Foreskin melanocyte (primary cell): ENCODE measurements at places on chromosomes 7 and 10.

DNA sequence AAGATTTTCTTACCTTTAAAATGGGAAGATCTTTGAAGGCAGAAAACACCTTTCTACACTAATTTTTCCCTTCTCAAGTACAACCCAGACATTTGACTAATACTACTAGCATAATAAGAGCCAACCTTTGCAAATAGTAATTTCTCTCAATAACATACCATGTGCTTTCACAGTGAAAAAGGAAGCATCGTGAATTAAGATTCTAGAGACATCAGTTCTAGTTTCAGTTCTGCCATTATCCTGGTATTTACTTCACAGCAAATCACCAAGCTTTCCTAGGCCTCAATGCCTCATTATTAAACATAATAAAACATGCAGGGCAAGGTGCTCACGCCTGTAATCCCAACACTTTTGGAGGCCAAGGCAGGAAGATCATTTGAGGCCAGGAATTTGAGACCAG, 24.9 kb downstream of the GSAP start:
- DNase-seq = no peak

GRCh38 chr7:151999424-152000090, 25.9 kb upstream of the GALNT11 start:
- no peak for DNase-seq

GRCh38 chr10:85544956-85545355, 821.6 kb downstream of the GRID1 start:
- DNase-seq = no peak

GRCh38 chr10:6269953-6270867, 67.5 kb downstream of the PFKFB3 start:
- DNase-seq = no peak

GRCh38 chr10:100829933-100830727, 82.6 kb upstream of the SLF2 start:
- no peak for DNase-seq

DNA sequence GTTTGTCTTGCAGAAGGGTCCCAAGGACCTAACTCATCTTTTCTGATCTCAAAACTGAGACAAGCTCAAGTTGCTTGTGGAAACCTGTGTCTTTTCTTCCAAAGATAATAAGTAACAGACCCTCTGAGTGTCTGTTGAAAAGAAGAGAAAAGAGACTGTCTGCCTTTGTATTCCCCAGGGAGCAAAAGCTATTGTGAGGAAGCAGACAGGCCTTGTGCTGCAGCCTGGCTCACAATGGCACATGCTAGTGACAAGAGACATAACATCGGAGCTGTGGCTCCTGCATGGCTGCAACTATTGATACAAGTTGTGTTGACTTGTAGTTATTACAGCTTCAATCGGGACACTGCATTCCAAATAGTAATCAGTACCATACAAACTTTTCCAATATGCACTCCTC, 202.9 kb downstream of the DKK1 start:
- no peak for DNase-seq

DNA sequence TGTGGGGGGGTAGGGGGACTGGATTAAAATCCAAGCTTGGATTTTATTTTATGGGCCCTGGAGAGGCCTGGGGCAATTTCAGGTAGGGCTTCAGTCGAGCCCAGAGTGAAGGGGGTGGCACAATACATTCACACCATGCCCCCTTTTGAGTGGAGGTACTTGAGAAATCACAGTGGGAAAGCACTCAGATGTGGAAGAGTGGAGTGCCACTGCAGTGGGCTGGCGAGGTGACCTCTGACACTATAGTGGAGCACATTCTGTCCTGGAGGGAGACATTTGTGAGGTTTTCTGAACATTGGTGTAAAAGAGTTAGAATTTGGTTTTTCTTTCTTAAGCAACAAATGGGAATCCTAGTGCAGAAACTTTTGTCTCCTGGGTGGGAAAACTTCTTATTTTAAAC, 143.2 kb downstream of the WNT2 start:
- DNase-seq = no peak

GRCh38 chr10:96873756-96874467, 41.8 kb downstream of the LCOR start:
- DNase-seq = peak; percentile 83

DNA sequence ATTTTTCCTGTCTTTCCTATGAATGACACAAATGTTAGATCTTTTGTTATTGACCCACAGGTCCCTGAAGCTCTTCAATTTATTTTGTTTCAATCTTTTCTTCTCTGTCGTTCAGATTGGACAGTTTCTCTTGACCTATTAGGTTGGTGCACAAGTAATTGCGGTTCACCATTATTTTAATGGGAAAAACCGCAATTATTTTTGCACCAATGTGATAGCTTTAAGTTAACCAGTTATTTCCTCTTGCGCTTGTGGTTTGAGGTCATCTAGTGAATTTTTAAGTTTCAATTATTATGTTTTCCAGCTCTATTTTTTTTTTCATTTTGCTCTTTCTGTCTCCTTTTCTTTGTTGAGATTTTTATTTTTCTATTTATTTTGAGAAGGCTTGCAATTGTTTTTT, 399.2 kb downstream of the INHBA start:
- no peak for DNase-seq

DNA sequence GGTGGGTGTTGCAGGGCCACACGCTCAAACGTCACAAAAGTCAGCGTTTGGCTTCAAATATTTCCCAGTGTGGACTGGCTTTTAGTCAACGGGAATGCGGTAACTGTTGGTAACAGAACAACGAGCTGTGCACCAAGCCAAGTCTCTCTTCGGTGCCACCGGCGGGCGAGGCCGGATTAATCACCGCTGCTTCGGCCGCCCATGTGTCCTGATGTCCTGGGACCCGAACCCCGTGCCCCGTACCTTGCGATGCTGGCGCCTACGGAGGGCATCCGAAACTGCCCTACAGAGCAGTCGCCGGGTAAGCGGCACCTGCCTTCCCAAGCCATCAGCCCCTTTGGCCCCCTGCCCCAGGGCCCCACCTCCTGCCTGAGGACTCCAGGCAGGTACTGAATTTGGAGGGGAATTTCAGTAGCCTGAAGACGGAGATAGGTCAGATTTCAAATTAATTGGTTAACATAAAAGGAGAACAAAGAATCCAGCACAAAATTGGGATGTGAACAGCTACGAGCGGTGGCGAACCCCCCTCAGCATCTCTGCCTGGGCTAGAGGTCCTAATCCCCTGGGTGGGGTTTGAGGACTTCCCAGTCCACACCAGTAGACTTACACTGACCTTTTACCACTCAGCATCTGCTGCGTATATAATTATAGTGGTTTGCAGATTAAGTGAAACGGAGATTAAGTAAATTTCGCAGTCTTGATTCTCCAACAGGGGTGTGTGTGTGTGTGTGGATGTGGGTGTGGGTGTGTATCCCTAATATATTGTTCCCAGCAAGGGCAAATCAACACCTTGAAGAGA, at the start of gene LRRC72:
Gene LRRC72 (plus strand): TSS at position 84 of the 799 bp plus-strand sequence. CDS start 128 bp downstream, at position 212.
- no peak for DNase-seq

- DNase-seq = no peak
Measured at GRCh38 chr7:157793087-157793353, 456.2 kb downstream of the DNAJB6 start.

- DNase-seq = no peak
Measured at GRCh38 chr7:44368885-44369284, 43.5 kb upstream of the CAMK2B start.

GRCh38 chr10:50447691-50448090, 176.1 kb downstream of the SGMS1 start:
- peak; percentile 53 for DNase-seq

DNA sequence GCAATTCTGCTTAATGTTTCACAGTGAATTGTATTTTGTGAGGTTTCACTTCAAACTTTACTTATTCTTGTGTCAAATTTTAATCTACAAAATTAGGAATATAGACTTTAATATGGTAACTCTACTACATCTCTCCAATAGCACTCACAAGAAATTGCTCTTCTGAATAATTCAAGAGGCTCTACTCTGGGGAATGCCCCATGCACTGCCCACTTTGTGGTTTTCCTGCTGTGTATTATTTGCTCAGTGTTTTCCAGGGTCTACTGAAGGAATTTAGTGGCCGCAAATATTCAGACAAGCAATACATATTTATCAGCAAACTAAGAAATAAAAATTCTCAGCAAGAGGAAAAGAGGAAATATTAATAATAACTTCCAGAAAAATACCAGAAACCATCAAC, 611.4 kb downstream of the TNS3 start:
- no peak for DNase-seq

DNA sequence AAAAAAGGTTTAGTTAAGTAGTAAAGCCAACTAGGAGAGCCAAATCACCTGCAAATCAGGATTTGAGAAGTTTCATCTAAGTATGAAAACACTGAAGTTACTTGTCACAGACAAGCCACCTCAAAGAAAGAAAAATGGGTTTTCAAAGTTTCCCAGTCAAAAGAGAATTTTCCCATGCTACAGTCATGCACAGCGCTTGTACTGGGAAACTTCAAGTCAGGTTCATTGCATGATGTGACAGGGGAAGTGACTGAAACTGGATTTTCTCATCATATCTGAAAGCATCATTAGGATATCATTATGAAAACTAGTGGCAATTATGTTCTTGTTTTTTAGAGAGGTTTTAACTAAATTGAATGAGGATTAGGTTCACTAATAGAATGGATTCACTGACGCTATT, 167.0 kb downstream of the SGMS1 start:
- DNase-seq = no peak

- DNase-seq = no peak
Measured at GRCh38 chr10:100566561-100566960, 30.8 kb downstream of the HIF1AN start.

DNA sequence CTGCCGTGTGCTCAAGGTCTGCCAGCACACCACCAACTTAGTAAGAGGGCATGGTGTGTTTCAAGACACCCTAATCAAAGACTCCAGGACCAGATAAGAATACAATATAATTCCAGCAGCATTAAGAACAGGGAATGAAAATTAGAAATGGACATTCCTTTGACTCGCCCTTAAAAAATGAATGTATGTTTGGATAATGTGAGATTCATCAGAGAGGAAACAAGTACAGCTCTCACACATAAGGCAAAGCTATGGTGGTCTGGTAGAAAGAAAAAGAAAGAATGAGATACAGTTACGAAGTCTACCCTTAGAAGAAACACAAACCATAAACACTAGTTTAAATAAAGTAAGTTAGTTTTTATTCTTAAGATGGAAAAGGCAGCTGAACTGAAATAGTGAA, 174.8 kb upstream of the ANK3 start:
- DNase-seq = no peak

GRCh38 chr10:35225204-35225603, 98.6 kb downstream of the CREM start:
- DNase-seq = no peak

DNA sequence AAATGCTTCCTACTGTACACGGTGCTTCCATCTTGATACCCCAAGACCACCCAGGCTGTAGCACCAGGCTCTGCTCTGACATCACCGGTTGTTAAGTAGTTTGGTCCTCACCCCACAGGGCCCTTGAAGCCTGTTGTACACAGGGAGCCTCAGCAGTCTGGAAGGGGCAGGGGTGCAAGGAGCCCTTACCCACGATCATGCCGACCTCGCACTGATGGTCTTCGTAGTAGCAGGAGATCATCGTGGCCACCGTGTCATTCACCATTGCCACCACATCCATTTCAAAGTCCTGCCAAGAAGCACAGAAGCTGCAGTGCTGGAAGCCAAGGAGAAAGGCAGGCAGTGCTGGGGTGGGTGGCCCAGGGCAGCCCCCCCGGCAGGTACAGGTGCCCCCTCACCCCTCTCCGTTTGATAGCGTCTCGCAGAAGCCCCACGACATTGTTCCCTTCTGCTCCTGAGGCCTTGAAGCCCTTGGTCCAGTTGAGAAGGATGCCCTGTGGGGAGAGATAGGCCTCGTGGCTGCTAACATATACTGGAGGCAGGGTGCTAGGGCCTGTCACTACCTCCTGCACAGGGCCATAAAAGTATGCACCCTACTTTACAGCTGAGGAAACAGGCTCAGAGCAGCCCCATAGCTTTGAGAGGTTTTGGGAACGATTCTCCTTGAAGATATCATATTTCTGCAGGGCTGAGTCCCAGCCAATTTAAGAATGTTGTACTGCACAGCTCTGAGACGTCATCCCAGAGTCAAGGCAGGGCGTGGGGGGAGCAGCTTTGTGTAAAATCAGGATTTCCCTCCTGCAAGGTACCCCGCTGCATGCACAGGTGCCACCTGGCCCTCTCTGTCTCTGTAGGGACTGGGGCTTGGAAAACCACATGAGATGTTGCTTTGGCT, 8.7 kb upstream of the MYL7 start:
- no peak for DNase-seq

GRCh38 chr7:75762350-75762917, 9.6 kb downstream of the CCL26 start:
- peak; percentile 50 for DNase-seq

DNA sequence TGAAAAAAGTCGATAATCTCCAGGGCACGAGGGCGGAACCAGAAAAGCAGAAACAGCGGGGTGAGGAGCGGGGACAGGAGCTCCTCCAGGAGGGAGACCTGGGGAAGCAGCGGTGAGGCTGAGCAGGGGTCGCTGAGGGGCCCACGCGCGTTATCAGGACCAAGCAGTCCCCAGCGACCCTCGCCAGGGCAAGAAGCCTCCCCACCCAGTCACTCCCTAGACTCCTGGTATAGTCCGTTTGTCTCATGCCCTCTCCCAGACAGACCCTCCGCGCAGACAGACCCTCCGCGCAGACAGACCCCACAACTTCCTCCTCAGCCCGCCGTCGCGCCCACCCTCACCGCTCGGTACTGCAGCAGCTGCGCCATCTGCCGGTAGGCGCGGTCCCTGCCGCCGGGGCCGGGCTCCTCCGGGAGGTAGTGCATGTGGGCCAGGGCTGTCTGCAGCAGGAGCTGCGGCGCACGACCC, 6.3 kb downstream of the ATG9B start:
- peak; percentile 24 for DNase-seq
